ENCODE measurements at places on chromosomes 7 and 10. TPM values are rescaled to one million over a fixed set of nuclear protein-coding genes. Genes with fewer than 3 reads are reported as not detected.

- no peak for DNase-seq
Observed at GRCh38 chr10:123269017-123269552, 114.9 kb downstream of the BUB3 start.

DNA sequence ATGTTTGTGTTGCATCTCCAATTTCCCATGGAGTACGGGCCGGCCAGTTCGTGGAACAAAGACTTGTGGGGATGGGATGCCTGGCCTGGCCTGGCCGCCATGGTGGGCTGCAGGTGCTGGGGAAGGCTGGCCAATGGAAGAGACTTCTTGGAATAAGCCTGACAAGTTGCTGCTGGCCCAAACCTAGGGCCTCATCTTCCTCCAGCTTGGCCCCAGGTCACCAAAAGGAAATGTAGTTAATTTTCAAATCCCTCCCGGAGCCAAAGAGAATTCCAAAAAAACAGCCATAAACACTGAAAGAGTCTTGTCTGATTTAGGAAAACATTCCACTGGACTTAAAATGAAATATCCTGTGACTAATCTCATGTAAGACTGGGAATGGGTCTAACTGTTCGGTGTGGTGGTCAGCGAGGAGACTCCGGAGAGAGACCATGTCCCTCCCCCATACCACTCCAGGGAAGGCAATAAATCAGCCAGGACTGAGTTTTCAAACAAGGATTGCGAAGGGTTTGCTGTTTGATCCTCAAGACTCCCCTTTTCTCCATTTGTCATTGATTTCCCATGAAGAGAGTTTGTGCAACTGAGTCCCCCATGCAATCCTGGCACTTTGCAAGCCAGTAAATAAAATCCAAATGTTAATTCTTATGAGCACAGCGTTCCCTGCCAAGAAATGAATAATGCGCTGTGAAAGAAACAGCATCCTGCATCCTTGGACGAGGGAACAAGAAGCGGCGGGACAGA lies 128.7 kb upstream of the HABP2 start:
- no peak for DNase-seq

DNA sequence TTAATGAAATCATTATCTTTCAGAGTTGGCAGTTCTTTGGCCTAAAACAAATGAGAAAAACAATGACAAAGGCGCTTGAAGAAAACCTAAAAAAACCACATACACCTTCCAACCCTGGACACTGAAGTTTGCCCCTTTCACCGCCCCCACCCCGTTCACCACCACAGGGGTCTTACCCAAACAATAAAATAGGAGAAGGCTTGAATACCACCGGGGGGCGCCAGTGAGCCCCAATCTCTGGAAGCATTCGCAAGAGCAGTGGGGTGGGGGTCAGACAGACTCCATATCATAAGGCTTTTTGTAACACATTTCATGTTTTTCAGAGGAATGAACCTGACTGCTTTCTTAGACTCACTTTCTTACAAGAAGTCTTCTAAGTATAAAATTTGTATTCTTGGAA lies 163.6 kb downstream of the PIP4K2A start:
- DNase-seq, result peak; percentile 17

DNA sequence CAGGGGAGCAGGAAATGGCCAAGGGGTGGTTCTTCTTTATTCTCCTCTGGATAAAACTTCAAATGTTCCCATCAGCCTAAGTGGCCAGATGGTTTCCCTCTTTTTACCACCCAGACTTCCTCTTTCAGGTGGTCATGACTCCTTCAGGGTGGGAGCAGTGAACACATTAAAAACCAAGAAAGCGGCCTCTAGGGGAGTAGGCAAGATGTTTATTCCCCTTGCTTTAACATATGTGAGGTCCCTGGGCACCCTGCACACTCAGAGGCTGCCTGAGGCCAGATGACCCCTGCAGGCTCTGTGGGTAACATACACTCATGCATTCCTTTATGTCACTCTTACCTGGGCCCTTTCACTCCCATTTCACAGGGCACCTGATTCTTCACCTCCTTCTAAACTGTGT lies 357.4 kb downstream of the ABCA13 start:
- DNase-seq, result no peak

- DNase-seq, result no peak
Observed at GRCh38 chr7:18663321-18663720, 167.8 kb downstream of the HDAC9 start.

DNA sequence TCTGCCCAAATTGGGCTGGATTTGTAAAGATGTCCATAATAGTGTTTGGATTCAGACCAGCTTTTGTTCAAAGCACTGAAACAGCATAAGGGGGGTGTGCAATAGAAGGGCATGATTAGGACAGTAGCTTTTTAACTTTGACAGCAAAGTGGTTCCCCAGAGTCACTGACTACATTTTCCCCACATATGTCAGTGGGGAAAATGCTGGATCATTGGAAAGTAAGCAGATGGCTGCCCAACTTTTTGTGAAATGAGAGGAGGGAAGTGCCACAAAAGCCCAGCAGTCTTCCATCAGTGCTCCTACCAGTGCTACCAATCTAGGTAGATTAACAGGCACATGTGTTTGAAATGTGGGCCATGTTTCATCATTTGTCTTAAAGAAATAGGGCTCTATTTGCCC lies 162.8 kb downstream of the FZD1 start:
- DNase-seq, result no peak

- DNase-seq, result no peak
Observed at GRCh38 chr7:122515404-122515803, 183.5 kb downstream of the RNF133 start.

DNA sequence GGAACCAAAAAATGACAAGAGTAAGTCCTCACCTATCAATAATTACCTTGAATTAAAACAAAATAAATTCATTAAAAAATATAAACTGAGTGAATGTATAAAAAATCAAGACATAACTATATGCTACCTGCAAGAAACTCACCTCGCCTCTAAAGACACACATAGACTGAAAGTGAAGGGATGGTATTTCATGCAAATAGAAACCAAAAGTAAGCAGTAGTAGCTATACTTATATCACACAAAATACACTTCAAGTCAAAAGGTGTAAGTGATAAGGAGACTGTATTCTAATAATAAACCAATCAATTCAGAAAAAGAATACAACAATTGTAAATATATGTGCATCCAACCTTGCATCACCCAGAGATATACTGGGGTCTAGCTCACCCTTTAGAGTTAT lies 332.6 kb downstream of the SH2D4B start:
- no peak for DNase-seq

DNA sequence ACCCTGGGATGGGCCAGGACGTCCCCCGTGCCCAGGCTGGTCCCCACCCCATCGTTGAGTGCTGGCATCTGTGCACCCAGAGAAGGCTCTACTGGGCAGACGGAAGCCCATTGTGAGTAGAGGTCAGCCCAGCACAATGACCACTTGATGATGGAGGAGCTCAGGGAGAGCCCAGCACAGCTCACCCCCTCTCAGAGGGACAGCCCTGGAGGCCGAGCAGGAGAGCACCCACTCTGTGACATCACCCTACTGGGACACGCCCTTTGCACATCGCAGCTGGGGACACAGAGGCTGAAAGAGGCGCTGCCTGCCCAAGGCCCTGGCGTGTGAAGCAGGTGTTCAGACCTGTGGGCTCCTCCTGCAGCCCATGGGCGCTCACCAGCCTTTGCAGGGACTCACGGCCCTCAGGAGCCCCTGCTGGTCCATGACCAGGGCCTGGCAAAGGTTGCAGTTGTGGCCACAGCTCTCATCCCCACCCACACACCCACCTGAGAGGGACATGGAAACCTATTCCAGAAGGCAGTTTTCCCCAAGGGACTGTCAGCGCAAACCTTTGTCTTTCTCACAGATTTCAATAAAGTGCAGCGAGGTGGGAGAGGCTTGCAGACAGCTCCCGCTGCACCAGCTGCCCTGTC lies 67.2 kb upstream of the PPP2R2D start:
- DNase-seq, result no peak

DNA sequence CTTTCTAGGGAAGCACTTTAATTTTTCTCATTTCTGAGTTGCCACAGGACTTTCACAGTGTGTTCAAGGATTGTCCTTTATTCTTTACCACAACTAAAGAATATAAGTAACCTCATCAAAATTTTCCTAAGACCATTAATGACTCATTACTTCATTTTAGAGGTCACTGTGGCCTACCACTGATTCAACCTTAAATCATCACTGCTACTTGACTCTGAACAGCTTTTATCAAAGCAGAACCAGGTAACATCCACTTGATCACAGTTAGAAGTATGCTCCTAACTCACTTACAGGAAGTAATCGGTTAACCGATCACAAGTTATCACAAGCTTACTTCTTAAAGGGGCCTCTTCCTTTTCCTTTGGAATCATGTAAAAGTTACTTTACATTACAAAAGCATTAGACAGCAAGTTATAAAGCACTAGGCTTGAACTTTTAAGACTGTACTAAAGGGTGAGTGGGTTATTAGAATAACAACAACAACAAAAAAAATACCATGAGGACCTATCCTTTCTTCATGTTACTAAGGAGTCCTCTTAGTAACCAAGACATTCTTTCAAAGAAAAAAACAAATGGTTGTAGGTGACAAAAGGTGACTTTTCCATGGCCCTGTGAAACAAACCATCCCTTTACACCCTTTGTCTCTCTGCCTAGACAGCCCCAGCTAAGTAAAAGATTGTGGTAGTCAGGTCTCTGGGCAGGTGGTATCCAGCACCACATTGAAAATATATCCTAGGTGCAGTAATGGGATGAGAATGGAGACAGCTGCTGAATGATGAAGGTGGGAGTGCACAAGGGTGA lies 40.0 kb upstream of the PDK4 start:
- peak; percentile 6 for DNase-seq

GRCh38 chr10:108469940-108470339 lies 1305.4 kb upstream of the SORCS1 start:
- no peak for DNase-seq

- no peak for DNase-seq
Observed at GRCh38 chr10:132636358-132636757, 98.8 kb downstream of the INPP5A start.

DNA sequence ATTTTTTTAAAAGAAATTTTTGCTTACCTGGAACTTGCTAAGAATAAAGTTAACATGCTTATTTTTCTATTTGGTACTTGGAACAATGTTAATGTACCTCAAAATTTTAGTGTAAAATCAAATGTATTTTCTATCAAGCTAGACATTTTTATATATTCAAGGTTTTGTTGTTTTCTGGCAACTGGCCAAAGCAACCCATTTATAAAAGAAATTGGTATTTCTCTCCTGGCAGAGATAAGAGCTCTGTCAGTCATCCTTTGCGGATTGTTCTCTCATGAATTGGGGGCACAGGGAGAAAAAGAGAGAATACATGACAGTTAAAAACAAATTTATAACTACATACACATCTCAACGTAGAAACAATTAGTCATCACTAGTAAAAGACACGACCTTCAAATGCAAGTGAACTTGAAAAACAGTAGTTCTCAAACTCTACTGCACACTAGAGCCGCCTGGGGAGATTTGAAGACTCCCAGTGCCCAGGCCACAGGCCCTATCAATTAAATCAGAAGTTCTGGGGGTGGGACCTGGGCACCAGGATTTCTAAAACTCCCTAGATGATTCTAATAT lies 152.4 kb upstream of the LAMB4 start:
- DNase-seq, result no peak

DNA sequence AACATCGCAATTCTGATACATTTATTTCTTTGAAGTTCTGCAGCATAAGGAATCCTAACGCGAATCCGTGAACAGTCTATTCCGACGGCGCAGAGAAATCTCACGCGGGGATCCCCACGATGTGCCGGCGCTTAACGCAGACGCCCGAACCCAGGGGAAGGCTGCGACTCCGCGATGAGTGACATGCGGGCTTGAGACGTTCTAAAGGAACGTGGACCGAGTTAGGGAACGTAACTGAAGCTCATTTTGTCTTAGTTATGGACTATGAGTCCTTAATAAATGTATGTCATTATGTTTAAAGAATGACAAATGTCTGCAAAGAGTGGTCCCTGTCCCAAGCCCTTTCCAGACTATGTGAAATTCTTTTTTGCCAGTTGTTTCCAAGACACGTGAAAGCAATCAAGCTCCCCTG lies 995 bp upstream of the PARD3 start:
- no peak for DNase-seq

DNA sequence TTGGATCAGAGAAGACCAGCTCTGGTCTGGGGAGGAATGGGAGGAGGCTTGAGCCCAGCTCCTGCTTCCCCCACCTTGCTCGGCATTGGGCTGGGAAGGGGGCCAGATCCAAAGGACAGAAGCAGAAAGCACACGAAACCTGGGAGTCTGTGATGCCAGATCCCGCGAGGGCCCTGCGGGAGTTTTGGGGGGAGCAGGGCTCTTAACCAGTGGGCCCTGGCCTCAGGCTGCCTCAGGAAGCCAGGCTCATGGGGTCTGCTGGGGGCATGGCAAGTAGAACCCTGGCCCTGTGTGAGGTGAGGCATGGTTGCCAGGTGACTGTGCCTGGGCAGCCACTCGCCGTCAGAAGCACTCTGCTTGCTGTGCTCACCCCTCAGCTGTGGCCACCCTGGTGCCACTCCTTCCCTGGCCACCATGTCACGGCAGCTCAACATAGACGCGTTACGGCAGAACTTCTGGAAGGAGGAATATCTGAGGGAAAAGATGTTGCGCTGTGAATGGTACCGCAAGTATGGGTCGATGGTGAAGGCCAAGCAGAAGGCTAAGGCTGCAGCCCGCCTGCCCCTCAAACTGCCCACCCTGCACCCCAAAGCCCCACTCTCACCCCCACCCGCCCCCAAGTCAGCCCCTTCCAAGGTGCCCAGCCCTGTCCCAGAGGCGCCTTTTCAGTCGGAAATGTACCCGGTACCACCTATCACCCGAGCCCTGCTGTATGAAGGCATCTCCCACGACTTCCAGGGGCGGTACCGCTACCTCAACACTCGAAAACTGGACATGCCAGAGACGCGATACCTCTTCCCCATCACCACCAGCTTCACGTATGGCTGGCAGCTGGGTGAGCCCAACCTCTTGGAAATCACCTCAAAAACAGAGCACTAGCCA lies 3.6 kb downstream of the ATP6V1F start:
- DNase-seq, result no peak

GRCh38 chr7:46210467-46210866 lies 289.4 kb upstream of the IGFBP3 start:
- no peak for DNase-seq

- DNase-seq, result peak; percentile 44
Observed at GRCh38 chr7:26681819-26682418, 182.5 kb downstream of the SKAP2 start.

DNA sequence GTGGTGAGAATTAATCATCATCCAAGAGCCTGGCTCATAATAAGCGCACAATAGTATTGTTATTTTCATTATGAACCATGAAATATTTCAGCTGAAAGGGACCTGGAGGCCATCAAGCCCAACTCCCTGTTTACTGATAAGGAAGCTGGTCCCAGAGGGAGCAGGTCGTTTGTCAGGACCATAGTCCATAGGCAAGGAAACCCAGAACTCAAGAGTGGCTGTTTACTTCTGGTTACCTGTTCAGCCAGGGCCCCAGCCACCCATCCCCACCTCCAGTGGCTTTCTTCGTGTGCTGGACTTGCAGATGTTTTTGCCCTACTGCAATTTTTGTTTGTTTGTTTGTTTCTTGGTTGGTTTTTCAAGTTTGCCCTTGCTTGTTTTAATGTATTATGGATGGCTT lies 152.0 kb downstream of the TPST1 start:
- DNase-seq, result no peak

GRCh38 chr7:93882468-93882867 lies 8.1 kb downstream of the TFPI2 start:
- no peak for DNase-seq

- DNase-seq, result no peak
Observed at GRCh38 chr7:100933734-100934133, 15.6 kb upstream of the MUC3A start.

EIF5AL1 gene
- 0.54 TPM for total RNA-seq

FAM25G gene
- not detected for total RNA-seq

AEBP1 gene
- total RNA-seq, result not detected

TBXAS1 gene
- 6.3 TPM for total RNA-seq

C10orf53 gene
- not detected for total RNA-seq

EBF3 gene
- total RNA-seq, result 3.4 TPM

LRRD1 gene
- 0.17 TPM for total RNA-seq

TMEM225B gene
- total RNA-seq, result not detected

MAT1A gene
- total RNA-seq, result not detected
